AG08396 (cell line): ENCODE measurements at places on chromosomes 16 and 17.
A peak's percentile ranks its signal among the peaks of the same experiment; 100 is the strongest.

DNA sequence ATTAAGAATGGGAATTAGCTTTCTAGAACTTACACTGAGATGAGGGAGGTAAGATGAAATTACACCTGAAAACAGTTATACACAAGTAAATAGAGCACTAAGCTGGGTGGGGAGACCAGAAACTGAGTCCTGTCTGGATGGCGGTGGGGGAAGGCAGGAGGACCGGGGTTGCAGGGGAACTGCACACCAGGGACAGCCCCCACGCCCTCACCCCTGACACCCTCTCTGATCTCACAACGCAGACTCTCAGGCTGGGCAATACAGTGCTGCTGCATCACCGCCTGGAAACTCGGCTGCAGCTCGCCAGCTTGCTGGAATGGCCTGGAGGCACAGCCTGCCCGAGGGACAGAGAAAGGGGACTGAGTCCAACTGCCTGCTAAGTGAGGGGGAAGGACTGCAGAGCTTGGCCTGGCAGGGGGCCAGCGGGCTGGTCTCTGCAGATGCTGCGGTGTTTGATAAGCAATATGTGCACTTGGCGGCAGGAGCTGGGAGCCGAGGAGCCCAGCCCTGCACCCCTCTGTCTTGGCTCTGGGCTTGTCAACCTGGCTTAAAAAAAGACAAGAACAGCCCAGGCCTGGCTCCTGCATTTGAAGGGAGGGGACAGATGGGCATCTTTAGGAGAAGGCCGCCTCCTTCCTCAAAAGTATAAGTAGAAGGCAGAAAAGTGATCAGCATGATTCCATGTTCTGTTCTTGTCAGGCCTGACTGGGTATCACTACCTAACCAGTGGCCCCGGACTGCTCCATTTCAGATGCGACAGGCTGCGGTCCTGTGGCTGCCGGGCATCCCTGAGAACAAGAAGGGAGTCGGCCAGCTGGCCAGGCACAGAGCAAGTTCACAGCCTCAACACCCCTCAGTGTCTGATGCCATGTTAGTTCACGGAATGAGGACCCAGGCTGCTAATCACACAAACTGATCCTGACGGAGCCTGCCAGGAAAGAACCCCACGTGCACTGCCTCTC is 30.2 kb downstream of the SPHK1 start:
- DNase-seq = peak; percentile 58

- no peak for DNase-seq
Observed at GRCh38 chr17:70290770-70291169, 121.4 kb downstream of the KCNJ2 start.

DNA sequence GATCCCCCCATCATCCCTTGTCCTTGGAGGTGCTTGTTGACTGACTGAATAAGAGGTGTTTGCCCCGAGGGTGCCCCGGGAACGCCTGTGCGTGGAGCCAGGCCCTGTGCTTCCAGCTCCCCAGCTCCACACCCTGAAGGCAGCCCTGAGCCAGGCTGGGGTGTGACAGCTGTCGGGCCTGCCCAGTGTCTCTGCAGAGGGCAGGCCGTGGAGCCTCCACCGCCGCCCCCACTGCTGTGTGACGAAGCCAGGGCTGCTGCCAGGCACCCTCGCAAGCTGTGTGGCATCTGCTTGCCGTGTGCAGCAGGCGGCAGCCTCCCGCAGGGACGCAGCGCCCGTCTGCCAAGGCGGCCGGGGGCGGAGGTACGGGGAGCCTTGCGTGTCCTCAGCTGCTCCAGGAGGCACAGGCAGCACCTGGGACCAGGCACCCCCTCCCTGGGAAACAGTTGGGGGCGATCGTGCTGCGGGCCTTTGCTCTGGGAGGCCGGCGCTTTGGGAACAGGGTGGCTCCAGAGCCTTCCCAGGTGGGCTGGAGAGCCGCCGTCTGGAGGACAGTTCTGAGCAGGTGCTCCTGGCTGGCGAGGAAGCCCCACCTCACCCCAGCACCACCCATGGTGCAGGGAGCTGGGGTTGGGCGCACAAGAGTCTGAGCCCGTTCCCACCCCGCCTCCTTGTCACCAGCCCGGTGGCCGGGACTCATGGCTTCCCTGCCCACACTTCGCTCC is 26.6 kb downstream of the GSE1 start:
- DNase-seq = peak; percentile 37

- DNase-seq = no peak
Observed at GRCh38 chr17:46968896-46969295, 10.2 kb downstream of the RPRML start.

- DNase-seq = no peak
Observed at GRCh38 chr16:5603836-5604235, 506.2 kb upstream of the EEF2KMT start.

GRCh38 chr17:65173284-65173793 is 36.2 kb downstream of the RGS9 start:
- DNase-seq = no peak

DNA sequence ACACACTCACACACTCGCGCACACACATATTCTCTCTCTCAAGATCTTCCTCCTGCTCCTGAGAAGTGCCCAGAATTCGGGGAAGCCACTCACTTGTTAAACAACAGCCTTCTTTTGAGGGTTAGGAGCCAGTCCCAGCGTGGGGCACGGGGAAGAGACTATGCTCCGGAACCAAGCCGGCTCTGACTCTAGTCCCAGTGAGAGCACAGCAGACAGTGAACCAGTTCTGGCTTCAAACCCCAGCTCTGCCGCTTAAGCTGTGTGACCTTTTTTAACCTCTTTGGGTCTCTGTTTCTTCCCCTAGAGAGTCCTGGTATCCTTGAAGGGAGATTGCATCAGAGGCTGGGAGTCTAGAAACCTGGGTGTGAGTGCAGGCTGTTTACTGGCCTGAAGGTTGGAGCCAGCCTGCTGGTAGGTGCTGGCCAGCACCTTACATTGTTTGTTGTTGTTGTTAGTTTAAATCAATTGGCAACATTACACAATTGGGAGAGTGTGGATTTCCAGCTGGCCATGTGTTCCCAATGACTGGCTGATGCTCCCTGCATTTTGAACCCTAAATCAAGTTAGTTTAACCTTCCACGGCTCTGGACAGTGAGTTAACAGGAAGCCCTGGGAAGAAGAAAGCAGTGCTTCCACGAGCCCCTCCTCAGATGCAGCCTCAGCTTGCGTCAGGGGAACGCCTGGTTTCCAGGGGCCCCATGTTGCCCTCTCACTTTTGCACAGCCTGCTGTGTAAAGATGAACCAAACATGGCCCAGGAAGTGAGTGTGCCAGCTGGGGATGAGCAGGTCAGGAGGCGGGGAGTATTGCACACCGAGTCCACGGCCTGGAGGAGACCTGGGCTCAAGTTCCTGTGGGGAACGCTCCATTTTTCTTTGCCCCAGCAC is 71.5 kb downstream of the GAS7 start:
- no peak for DNase-seq

GRCh38 chr17:69539274-69539673 is 124.8 kb downstream of the MAP2K6 start:
- no peak for DNase-seq

DNA sequence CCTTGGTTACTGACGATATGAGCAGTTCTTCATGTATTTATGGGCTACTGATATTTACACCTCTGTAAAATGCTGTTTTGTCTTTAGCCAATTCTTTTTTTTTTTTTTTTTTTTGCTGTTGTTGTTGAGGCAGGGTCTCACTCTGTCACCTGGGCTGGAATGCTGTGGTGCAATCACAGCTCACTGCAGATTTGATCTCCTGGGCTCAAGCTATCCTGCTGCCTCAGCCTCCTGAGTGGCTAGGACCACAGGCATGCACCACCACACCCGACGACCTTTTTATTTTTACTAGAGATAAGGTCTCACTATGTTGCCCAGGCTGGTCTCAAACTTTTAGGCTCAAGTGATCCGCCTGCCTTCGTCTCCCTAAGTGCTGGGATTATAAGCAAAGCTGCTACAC is 225.0 kb upstream of the AXIN2 start:
- no peak for DNase-seq

- no peak for DNase-seq
Observed at GRCh38 chr16:87922250-87922871, 14.0 kb downstream of the CA5A start.

DNA sequence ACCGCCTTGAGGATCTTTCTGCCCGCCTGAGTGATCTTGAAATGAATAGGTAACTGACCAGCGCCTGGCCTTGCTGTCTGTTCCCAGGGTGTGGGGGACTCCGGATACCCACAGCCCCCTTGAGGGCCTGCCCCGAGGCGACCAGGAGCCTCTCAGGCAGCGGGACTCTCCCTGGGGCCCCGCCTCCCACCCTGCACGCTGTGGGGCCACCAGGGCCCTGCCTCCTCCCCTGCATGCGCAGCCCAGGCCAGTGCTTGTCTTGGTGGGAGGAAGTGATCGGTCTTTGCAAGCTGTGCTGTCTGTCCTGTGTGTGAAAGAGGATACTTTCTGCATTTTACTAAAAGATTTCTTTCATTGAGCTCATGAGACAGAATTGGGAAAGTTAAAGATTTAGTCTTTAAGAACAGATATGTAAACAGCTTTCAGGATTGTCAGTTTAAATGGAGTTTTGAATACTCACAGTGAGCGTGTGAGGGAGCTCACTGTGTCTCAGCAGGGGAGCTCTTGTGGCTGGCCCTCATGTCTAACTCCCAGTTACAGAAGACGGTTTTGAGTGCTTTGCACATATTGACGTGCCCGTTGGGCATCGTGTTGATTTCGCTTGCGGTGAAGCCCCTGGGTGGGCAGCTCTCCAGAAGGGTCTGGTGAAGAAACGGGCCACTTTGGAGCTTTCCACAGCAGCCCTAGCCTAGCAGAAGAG is 36.1 kb upstream of the CAPN15 start:
- no peak for DNase-seq

GRCh38 chr17:50259477-50260324 is 14.6 kb upstream of the TMEM92 start:
- peak; percentile 2 for DNase-seq

- DNase-seq = no peak
Observed at GRCh38 chr17:5545051-5545987, 39.0 kb downstream of the NLRP1 start.

DNA sequence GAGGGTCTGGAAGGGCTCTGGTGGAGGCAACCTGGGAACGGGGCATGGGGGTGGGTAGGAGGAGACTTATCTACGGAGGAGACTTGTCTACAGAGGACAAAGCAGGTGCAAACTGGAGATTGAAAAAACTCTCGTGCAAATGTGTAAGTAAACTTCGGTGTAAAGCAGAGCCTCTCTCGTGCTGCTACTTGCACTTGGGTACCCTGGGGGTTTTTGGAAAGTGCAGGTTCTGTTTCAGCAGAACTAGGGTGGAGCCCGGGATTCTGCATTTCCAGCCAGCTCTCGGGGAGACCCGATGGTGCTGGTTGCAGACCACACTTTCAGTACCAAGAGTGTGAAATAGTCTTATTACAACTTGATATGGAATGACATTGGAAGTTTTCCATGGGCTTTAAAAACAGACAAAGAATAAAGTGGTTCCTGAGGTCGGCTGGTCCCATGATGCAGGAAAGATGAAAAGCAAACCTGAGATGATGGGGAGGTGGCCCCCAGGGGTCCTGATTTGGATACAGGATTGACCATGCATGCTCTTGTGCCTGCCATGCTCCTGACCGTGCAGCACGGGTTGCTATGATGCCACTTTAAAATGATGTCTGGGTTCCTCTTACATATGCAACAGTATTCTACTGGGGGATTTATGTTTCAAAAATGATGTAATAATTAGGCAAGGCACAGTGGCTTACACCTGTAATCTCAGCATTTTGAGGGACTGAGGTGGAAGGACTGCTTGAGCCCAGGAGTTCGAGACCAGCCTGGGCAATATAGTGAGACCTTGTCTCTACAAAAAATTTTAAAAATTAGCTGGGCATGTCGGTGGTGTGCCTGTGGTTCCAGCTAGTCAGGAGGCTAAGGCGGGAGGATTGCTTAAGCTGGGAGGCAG is 69.3 kb downstream of the IRF8 start:
- DNase-seq = no peak

- DNase-seq = no peak
Observed at GRCh38 chr17:32822996-32823395, 53.9 kb downstream of the MYO1D start.

- DNase-seq = no peak
Observed at GRCh38 chr17:33196883-33197282, 96.2 kb downstream of the ASIC2 start.

GRCh38 chr16:60739737-60740683 is 1296.2 kb downstream of the CDH8 start:
- no peak for DNase-seq

DNA sequence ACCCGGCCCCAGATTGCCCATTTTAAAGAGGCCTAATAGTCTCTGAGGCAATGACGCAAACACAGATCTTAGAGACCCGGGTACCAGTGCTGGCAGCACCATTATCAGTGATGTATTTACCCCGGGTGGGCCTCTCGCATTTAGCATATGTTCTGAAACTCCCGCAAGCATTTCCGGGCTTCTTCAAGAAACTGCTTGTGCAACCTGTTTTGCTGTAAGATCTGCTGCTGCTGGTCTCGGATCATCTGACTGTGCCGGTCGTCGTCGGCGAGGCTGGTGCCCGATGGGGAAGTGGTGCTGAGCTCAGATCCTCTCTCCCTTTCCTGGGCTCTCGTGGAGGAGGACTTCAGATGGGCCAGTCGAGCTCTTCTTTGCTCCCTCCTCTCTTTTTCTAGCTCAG is 12.5 kb downstream of the CEP295NL start:
- DNase-seq = no peak

GRCh38 chr16:15764112-15764511 is 92.7 kb downstream of the MYH11 start:
- DNase-seq = no peak

DNA sequence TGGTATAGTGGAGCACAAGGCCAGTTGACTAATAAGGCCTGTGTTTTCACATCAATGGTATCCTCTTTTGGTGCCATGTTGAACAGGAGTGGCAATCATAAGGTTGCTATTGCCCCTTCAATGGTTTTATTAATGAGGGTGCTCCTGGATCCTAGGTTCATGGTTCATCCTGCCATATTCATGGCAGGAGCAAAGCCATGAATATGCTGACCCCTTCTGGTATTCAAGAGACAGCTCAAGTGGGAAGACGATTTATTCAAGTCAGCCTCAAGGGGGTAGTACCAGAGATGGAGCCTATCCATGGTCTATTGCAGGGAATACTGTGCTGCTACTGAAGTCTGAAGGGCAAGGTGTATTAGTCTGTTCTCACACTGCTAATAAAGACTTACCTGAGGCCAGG is 2.6 kb downstream of the ABCA9 start:
- DNase-seq = no peak

GRCh38 chr17:68255731-68256538 is 8.1 kb downstream of the AMZ2 start:
- DNase-seq = no peak

GRCh38 chr17:81231766-81232581 is 6.9 kb downstream of the TEPSIN start:
- no peak for DNase-seq

GRCh38 chr16:85898521-85899442 is at the start of gene IRF8:
IRF8 (plus strand) TSS chr16:85899162; CDS start chr16:85903016, 3,854 bp downstream.
- peak; percentile 48 for DNase-seq

- no peak for DNase-seq
Observed at GRCh38 chr16:62102588-62102987, 66.3 kb upstream of the CDH8 start.

GRCh38 chr16:87161822-87162676 is 155.1 kb downstream of the C16orf95 start:
- DNase-seq = no peak
